Activated CD4-positive, CD25-positive, alpha-beta regulatory T cell (primary cell): ENCODE measurements at places on chromosomes 16 and 17.

- DNase-seq: no peak
Measured at GRCh38 chr17:83200231-83200699, 120.9 kb downstream of the METRNL start.

DNA sequence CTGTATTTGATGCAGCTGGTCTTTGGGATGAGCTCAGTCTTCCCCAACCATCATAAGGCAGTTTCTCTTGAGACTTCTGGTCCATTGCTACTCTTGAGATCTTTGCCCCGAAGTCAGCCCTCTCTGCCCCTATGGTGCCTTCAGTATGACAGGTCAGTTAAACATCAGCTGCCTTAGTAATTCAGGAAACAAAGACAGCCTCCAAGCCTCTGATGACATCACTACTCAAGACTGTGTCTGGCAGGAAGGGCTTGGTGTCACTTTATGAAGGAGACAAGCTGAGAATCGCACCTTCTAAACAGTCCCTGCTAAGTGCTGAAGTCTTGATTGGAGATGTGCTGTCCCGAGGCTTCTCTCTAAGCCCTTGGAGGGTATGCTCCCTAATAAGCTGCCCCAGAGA is 104.9 kb upstream of the TBX2 start:
- DNase-seq: no peak

DNA sequence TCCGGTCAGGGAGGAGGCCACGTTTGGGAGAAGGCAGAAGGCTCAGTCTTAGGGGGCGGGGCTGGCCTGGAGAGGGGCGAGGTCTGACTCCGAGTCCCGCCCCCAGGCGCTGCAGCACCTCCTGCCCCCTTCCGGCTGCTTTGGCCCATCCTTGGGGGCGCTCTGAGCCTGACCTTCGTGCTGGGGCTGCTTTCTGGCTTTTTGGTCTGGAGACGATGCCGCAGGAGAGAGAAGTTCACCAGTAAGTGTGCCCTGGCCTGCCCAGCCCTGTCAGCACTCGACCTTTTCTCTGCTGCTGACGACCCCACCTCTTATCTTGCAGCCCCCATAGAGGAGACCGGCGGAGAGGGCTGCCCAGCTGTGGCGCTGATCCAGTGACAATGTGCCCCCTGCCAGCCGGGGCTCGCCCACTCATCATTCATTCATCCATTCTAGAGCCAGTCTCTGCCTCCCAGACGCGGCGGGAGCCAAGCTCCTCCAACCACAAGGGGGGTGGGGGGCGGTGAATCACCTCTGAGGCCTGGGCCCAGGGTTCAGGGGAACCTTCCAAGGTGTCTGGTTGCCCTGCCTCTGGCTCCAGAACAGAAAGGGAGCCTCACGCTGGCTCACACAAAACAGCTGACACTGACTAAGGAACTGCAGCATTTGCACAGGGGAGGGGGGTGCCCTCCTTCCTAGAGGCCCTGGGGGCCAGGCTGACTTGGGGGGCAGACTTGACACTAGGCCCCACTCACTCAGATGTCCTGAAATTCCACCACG is 1.5 kb downstream of the TNFRSF12A start:
- DNase-seq: peak; percentile 25

DNA sequence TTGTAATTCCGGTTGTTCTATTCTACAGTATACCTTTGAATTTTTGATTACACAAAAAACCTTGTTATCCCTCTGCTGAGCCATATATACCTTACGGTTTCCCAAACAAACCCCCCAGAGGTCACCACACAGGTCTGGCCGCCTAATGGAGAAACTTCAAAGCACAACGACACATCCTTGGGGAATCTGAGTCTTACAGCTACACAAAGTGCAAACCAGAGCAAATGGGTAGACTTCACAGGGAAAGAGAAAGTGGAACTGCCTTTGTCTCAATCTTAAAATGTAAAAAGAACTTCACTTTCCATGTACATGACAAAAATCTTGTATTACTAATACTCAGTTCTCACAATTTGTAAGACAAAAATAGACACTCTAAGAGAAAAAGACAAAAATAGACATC is 2.7 kb downstream of the FBXO31 start:
- no peak for DNase-seq

- DNase-seq: no peak
Measured at GRCh38 chr16:83302853-83303252, 504.9 kb upstream of the HSBP1 start.

DNA sequence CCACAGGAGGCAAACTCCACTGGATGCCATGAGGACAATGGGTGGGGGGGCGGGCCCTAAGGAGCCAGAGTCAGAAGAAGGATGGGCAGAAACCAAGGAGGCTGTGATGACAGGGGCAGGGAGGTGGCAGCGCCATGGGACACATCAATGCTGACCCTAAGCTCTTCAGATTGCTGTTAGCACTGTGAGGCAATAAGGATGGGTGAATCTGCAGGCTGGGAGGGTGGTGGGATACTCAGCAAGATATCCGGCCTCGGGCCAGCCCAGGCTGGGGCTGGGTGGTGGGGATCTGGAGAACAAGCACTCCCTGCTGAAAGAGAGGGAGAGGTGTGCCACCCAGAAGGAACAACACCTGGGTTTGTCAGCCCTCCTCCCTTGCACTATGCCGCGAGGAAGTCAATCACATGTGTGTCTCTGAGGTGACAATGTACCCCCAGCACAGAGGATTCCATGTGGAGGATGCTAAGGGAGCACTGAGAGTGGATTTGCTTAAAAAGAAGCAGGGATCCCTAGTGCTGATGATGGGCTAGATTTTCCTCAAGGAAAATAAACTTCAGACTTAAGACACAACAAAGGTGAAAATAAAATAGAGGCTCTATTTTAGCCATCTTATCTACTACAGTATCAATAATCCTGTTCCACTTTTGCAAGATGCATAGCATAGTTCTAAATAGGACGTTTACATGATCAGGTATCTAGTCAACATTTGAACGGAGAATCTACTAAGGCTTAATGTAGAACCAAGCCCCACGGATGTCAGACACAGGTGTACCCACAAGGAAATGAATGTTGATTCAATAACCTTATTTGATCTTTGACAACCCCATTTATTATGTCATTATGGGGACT is 22.6 kb downstream of the SMPD3 start:
- no peak for DNase-seq

DNA sequence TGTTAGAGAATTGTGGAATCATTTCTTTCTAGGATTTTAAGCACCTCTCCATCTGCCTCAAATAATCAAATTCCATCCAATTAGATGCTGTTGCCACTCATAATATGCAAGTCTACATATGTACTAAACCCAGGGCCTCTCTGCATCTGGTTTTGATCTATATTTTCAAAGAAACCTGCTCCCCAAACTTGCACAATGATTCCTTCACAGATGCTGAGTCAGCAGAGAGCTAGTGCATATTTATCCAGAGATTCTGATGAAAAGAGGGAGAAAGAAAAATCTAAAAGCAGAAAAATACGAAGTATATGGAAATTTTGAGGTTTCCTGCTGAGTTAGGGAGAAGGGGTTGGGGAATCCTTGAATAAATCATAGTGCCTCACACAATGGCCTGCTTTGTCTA is 235.1 kb upstream of the RBFOX1 start:
- DNase-seq: no peak

- peak; percentile 52 for DNase-seq
Measured at GRCh38 chr17:76515274-76515949, 14.2 kb upstream of the RHBDF2 start.
